ENCODE measurements at places on chromosomes 3 and 15.

- DNase-seq = no peak
Observed at GRCh38 chr15:95451938-95452337, 878.6 kb upstream of the NR2F2 start.

DNA sequence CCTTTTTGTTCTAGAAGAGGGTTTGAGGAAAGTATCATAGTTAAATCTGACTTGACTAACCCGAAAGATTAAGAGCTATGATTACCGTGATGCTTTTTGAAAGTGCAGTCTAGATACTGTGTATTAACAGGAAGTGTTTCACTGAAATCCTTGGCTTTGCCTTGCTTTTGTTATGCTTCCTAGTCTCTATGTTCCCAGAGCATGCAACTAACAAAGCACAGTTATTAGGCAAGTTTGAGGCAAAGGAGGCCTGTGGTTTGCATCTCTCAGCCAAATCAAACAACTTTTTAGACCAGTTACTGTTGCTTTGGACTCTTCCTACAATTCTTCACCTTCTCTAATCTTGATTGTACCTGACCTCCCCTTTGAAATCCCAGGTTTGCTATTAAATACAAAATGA lies 3.9 kb downstream of the LXN start:
- DNase-seq = no peak

- DNase-seq = no peak
Observed at GRCh38 chr3:101091489-101091888, 98.3 kb upstream of the ABI3BP start.

- no peak for DNase-seq
Observed at GRCh38 chr3:186459108-186459467, 85.1 kb downstream of the CRYGS start.

DNA sequence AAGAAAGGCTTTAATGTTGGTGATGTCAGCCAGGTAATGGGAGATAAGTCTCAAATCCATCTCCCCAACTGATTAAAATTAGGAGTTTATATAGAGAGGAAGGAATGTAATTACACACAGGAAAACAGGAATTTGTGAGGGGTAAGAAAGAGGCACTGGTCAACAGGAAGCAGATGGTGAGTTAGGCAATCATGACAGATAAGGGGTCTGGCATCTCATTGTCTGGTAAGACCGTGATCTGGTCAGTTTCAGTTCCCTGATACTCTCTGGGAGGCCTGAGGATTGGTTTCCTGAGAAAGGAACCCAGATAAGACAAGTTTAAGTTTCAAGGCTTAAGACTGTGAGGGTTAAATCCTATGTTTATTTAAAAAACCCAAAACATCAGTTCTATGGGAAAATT lies 414.7 kb upstream of the ARRDC4 start:
- DNase-seq = no peak

GRCh38 chr15:26729030-26729429 lies 43.8 kb downstream of the GABRB3 start:
- DNase-seq = no peak

DNA sequence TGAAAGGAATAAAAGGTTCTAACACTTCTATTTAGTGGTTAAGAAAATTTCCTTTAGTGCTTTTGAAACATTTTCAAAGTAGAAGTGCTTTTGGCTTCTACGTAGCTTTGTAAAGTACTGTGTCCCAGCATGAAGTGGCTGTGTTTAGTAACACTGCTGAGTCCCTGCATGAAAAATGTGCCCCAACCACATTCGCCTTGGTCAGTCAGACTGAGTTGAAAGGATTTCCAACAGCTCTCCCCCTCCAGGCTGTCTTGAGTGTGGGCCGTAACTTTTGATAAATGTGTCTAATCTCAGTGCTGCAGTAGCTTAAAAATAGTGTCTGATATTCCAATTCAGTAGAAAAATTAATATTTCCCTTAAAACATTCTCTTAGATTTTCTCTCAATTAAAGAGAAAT lies 115.0 kb downstream of the NR1D2 start:
- no peak for DNase-seq

GRCh38 chr3:52210550-52211046 lies 12.6 kb downstream of the ALAS1 start:
- DNase-seq = no peak
